ENCODE measurements at places on chromosomes 7 and 10.

DNA sequence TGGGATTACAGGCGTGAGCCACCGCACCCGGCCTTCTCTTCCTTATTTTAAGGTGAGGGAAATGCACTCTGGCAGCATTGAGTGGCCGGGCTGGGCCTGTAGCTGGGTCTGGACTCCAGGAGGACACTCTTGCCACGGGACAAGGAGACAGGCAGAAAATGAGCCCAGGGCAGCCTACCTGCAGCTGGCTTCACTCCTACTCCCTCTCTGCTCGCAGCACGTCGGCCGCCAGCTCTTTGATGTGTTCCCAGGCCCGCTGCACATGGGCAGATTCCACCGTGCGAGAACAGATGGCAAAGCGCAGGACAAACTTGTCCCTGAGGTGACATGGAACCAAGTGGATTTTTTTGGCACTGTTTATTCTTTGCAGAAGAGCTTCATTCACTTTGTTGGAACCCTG lies 12.9 kb upstream of the FIGNL1 start:
- no peak for DNase-seq

- DNase-seq: no peak
These were observed 71.2 kb upstream of the RPA3 start for GRCh38 chr7:7789551-7789988.

GRCh38 chr10:117140525-117140902 lies 2.4 kb upstream of the VAX1 start:
- DNase-seq: no peak

- DNase-seq: no peak
These were observed 380.3 kb upstream of the LRGUK start for GRCh38 chr7:133746847-133747246.

DNA sequence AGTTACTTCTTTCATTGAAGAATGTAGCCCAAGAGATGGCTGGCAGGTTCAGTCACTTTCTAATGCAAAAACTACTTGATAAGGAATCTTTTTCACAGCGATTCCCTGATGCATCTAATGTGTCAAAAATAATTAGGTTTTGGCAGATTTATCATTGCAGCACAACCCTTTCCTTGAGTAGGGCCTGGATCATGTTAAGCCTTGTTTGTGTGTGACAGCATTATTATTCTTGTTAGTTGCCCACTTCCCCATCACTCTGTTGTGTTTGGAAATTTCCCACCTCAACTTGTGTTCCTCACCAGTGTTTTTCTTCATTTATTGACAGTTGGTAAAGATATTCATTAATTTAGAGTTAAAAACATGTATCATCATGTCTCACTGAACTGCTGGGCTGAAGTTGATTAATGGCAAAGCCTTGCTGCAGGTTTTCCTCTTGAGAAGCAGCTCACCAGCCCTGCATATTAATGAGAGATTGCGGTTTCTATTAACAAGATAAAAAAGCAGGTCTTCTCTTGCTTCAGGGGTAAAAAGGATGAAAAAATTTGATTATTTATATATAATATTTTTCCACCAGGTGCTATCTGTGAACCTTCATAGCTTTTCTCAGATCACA lies 233.3 kb upstream of the MDFIC start:
- no peak for DNase-seq

DNA sequence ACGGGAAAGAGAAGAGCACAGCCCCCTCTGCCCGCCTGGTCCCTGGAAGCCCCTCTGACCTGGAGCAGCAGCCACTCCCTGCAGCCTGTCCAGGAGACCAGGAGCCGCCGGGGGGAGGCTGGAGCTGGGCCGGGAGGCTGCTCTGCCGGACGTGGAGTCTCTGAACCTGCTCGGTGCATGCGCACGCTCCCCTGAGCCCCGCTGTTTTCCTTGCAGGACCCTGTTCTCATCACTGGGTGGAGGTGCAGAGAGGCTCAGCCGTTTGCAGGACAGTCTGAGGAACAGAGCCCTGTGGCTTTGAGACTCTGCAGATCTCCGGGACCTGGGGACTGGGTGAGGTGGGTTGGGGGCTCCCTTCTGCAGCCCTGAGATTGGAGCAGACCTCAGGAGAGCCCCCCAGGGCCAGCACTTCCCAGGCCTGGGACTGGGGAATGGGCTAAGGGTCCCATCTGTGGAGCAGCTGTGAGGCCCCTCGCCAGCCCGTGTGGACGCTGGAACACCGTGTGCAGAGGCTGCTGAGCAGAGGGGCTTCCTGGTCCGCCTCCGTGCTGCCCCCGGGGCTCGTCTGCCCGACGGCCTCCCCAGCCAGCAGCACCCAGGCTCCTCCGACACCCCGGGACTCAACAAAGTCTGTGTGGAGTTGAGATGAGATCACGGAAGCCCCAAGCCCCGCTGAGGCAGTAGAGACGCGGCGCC lies 48.5 kb upstream of the ADGRA1 start:
- DNase-seq: no peak

GRCh38 chr7:96740130-96740529 lies 30.5 kb upstream of the SEM1 start:
- DNase-seq: no peak

DNA sequence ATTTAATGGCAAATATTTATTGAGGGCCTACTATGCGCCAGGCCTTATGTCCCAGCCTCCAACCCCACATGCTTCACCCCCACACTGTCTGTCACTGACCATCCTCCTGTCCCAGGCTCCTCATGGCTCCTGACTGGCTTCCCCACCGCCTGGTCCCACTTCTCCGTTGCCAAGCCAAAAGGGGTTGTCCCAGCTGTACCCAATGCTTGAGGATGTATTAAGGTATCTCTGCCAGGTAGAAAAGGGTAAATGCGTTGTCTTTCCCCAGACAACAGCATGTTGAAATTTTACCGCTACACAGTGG lies 168.8 kb upstream of the FRMD4A start:
- DNase-seq: no peak

GRCh38 chr7:104723001-104723400 lies 291.0 kb upstream of the KMT2E start:
- no peak for DNase-seq

DNA sequence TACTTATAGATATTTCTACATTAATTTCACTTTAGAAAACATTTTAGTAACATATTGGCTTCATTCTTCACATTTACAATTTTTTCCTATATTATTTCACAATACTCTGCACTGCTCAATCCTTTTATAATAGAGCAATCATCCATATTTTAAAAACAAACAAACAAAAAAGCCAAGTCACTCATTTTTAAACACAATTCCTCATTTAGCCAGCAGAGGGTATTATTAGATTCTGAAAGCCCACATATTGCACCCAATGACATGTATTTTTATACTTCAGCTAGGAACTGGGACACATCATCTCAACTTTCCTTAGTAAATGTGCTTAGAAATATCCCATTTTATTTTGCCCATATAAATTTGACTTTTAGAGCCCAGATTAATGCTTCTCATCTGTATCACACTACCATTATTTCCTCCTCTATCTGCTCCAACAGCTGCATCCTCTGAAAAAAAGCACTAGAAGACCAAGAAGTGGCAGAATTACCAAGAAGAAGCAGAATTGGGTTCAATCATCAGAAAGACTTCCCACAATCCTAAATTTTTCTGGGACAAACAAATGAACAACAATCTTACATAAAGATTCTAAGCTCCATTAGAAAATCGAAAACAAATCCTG lies 29.5 kb downstream of the CTNNA3 start:
- peak; percentile 39 for DNase-seq

DNA sequence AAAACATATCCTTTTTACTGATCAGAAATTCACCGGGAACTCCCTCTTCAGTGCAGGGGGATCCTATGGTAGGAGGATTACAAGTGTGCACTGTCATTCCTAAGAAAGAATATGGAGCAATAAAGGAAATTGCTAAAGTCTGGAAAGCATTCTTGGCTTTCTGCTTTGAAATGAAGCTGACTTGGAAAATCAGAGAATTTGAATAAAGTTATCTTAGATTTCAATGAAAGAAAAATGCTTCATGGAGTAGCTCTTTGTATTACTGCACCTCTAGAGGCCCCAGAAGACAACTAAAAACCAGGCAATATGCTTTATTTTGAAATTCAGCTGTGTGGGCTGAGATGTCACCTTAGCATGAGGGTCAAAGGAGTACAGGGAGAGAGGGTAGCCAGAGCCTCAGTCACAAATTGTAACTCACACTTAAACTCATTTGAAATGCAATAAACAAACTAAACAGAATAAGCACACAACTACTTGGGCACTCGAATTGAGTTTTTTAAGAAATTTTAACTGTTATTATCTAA lies 102.5 kb downstream of the IMMP2L start:
- DNase-seq: no peak

DNA sequence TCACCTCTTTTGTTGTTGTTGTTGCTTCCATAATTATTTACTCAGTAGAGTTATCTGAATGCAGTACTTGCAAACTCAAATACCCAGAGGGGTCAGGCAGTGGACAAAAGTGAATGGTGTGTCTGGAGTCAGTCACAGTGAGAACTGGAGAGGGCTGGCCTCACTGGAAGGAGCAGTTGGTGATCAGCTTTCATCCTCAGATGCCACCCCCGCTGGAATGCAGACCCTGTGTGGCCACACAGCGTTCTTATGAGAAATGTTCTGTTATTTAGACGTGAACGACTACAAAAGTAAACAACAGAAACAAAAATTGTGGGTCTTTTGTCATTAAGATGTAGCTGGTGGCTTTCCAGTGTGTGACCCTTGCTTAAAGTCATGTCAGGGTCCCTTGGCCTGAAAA lies 29.6 kb upstream of the VPS41 start:
- DNase-seq: no peak

DNA sequence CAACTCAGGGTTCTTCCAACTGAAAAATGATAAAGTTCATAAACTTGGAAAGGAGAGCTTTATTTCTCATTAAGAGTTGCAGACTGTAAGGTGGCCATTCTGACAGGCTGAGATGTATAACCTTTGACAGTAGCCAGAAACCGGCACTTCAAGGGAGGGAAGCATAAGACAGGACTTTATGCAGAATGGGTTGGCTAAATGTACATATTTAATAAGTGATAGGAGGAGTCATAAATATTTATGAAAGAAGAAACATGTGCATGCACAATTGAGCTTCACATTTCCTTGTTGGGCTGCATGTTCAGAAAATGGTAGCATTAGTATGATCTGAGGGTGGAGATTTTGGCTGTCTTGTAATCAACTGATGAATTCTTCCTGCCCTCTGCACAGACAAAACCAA lies 57.1 kb upstream of the ICA1 start:
- DNase-seq: no peak

DNA sequence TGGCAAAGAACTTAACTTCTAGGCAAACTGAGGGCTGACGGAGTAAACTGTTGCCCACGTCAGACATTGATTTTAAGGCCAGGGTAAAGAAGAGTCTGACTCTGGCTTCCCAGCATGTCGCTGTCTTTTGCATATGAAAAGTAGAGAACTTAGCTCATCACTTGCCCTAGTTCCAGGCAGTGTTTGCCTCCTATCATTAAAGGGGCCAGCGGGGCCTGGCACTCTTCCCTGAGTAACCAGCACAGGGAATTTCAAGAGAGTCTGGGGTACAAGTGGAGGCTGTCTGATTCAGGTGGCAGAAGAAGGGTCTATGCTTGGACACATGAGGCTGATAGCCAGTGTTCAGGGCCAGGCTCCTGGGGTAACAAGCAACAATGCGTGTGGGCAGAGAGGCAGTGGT lies 4.8 kb downstream of the DENND2A start:
- no peak for DNase-seq

DNA sequence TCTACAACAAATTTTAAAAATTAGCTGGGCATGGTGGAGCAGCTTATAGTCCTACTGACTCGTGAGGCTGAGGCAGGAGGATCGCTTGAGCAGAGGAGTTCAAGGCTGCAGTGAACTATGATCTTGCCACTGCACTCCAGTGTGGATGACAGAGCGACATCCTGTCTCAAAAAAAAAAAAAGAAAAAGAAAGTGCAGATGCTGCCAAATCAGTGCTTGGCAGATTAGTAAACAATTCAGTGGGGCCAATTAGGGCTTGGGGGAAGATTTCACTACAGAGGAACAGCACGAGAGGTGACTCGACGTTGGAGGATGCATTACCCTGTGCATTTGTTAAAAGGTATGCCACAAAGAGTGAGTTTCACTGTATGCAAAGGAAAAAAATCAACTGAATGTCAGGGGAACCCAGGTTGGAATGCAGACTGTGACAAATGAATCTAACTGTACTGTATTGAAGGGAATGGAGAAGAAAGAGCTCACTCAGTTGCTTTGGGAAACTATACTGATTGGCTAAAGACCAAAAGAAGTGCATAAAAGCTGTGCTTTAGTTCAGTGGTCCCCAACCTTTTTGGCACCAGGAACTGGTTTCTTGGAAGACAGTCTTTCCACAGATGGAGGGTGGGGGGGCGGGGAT lies 31.6 kb downstream of the GARIN1A start:
- DNase-seq: no peak

DNA sequence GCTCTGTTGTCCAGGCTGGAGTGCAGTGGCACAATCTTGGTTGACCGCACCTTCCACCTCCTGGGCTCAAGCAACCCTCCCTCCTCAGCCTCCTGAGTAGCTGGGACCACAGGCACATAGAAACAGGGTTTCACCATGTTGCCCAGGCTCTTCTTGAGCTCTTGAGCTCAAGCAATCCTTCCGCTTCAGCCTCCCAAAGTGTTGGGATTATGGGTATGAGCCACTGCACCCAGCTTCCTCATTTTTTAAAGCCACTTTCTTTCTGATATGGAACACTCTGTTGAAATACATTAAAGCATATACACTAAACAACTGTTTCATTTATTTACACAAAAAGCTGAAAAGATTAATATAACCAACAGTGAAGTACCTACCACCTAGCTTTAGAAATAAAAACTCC lies 117.2 kb downstream of the CLEC2L start:
- DNase-seq: peak; percentile 81

DNA sequence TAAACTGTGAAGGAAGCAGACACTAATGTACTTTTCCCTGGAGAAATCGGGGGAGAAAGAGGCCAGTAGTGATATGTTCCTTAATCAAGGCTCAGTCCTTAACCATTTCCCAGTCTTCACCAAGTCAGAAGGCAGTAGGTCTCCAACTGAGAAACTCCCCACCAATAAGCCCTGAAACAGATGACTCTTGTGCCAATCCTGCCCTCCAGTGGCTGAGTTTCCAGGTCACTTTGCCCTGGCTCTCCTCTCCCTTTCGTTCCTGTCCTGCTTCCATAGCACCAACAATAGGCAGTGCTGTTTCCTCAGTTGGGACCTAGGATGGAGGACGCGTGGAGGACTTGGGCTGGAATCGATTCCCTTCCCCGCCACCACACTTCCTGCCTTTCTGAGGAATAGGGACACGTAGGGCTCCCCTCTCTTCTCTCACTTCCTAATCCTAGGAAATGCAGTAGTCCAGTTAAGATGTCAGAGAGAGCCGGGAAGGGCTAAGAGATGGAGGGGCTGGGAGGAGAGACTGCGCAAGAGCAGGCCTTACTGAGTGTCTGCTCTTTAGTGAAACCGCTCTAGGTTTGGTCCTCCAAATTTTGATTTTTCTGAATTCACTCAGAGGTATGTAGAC lies 23.4 kb downstream of the ATOH7 start:
- peak; percentile 38 for DNase-seq

GRCh38 chr7:20831956-20832355 lies 45.3 kb upstream of the SP8 start:
- no peak for DNase-seq

GRCh38 chr10:121675344-121675743 lies 77.1 kb upstream of the FGFR2 start:
- DNase-seq: no peak

GRCh38 chr10:120989279-120989678 lies 138.1 kb downstream of the WDR11 start:
- DNase-seq: no peak
